ENCODE measurements at places on chromosomes 4 and X.

GRCh38 chr4:38930707-38931106, 63.1 kb downstream of the FAM114A1 start:
- DNase-seq = no peak

- no peak for DNase-seq
Measured at GRCh38 chrX:154125391-154126040, 18.5 kb upstream of the OPN1LW start.

- DNase-seq = peak; percentile 27
Measured at GRCh38 chrX:153973127-153974002, 811 bp downstream of the TMEM187 start.

DNA sequence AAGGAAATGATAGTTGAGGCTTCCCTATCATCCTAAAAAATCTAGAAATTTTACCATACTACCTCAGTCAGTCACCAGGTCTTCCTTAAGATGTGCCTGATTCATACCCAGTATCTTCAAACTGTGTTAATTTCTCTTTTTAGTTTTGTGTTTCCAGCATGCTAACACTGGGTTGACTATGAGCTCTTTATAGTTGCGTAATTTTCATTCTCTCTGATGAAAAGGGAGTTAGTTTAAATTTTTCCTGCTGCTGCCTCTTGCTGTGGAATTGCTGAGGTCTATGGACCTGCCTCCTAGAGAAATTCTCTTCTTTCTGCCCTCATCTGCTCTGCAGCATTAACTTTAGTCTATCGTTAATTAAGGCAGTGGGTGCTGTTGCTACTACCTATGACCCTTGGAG, 66.6 kb downstream of the BANK1 start:
- no peak for DNase-seq

- no peak for DNase-seq
Measured at GRCh38 chrX:98299785-98300184, 1416.1 kb downstream of the RPA4 start.
